ENCODE measurements at places on chromosomes 7 and 10.

DNA sequence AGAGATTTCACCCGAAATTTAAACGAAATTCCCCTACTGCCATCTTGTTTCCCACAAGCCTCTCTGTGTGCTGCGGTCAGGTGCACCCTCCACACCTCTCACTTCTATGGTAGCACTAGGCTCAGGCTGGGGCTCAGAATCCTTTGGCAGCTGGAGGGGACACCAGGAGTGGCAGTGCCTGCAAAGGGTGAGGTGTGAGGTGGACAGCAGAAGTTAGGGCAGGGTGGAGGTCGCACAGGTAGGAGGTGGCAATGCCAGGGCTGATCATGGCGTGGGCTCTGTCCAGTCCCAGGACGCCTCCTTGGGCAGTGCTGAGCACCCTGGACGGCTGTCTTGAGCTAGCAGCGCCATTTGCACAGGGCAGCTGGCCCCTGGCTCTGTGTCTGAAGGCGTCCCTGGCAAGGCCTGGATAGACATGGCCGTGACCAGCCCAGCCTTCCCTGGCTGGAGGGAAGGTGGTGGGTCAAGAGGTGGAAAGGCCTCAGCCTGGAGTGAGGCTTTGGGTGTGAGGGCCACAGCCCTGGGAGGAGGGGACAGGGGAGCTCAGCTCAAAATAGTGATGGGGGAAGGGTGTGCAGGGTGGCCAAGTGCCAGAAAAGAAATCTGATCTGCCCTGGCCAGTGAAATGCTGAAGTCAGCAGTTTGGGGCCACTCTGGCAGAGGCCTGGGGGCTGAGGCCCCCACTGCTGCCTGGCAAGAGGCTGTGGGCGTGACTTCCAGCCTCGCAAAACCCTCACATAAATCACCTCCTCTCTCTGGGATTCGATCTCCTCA lies 40.0 kb downstream of the ZCCHC24 start:
- no peak for DNase-seq

DNA sequence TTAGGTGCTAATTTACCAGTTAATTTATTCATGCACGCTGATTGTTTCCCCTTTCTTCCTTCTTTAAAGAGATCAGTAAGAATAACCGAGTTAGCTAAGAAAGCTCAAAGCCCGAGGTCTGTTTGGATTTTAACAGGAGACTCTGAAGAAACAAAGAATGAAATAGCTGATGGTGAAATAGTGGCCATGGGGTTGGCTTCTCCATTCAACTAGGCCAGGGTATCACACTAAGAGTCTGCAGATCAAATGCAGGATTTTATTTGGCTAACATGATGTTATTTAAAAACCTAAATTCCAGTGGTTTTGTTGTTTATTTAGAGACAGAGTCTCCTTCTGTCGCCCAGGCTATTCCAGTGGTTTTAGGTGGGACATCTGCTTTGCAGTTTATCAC lies 65.2 kb upstream of the SYPL1 start:
- no peak for DNase-seq

GRCh38 chr7:139471740-139472353 lies 11.6 kb downstream of the KLRG2 start:
- no peak for DNase-seq

DNA sequence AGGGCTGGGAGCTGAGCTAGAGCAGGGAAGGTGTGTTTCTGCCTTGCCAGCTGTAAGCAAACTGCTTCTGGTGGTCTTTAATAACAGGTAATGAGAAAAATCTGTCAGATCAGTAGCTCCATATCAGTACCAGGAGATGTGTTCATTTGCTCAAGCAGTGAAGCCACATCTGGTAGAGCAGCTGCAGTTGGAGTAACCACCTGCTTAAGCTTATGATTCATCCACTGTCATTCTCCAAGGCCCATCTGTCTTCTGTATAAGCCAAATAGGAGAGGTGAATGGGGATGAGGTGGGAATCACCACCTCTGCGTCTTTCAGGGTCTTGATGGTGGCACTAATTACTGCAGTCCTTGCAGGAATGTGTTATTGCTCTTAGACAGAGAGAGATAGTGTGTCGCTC lies 18.4 kb upstream of the COBL start:
- DNase-seq = no peak

- no peak for DNase-seq
Observed at GRCh38 chr10:131670341-131670740, 230.5 kb upstream of the PPP2R2D start.

DNA sequence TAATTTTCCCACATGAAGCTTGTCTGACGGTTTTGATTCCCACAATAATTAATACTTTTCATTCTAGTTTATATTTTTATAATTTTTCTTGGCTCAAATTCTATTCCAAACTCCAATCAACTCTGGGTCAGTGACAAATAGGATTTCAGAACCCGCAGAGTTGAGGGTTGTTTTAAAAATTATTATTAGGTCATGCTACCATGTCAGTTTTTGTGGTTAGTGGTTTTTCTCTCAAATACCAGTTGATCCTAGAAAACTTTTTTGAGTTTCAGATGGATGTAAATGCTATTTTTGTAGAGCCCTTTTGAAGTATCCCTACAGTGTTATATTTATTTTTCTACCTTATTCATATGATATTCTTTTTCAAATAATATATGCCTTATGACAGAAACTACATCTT lies 237.4 kb downstream of the SEMA3D start:
- no peak for DNase-seq

All from D341Med (cell line).